ENCODE measurements at places on chromosomes 2 and 18. TPM values are rescaled to one million over a fixed set of nuclear protein-coding genes. Genes with fewer than 3 reads are reported as not detected.

DNA sequence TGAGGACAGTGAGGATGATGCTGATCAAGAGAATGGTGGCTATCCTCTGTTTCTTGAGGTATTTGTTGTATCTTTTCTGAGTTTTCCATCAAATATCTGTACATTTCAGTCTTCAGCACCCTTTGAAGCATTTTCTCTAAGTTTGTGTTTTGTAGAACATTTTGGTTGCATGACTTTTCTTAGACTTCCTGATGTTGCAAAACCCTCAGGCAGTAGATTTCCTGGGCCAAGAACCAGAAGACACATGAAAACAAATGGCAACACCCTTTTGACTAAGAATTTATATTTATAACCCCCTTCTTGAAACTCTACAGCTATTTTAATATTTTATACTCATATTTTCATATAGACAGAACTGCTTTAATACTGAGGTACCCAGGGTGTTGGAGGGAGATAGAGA is 16.2 kb downstream of the HNMT start:
- H3K27me3 ChIP-seq = no peaks in the 10 kb centered on the region
- H3K4me3 ChIP-seq = no peak overlapping the region

The LCT gene
- not detected for total RNA-seq

The PELI1 gene
- 32.6 TPM for total RNA-seq

DNA sequence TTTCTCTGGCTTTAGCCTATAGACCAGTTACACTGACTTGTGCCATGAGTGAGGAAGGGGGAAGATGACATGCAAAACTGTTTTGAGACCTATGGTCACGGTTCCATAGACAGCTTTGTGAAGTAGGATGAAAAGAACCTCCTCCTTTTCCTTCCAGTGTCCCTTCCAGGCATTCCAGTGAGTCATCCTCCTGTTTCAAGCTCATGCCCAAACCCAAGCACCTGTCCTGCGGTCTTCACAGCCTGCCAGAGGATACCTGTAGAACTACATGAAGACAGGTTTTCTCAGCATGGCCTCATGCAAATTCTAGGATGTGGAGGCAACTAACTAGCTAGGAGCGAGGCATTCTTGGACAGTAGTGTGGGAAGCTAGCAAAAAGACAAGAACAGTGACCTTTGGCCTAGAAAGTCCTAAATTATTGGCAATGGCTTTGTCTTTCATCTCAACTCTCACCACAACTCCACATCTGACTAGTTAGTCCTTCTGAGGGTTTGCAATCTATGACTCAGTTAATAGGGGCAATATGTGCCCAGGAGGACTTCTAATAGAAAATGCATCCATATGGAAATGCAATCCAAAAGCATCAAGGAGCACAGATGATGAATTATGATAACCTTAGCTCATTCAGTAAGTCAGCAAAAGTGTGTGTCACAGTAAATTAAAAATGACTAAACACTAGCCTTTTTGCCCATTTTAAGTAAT is 154.7 kb downstream of the RBM43 start:
- H3K27me3 ChIP-seq = no peaks in the 10 kb centered on the region
- DNase-seq = no peak
- no peak overlapping the region for H3K27ac ChIP-seq
- H3K4me1 ChIP-seq = no peaks in the 10 kb centered on the region

GRCh38 chr2:19209575-19210341 is 148.7 kb downstream of the OSR1 start:
- DNase-seq = no peak
- H3K36me3 ChIP-seq = no peaks in the 10 kb centered on the region
- no peak overlapping the region for H3K4me3 ChIP-seq
- H3K4me1 ChIP-seq = no peaks in the 10 kb centered on the region
- no peaks in the 10 kb centered on the region for H3K27me3 ChIP-seq
- H3K27ac ChIP-seq = no peak overlapping the region

Measured in PC-9 (cell line).